ENCODE measurements at places on chromosomes 5 and 9. TPM values are rescaled to one million over a fixed set of nuclear protein-coding genes. Genes with fewer than 3 reads are reported as not detected.

SPINK7 gene
- not detected for total RNA-seq

IFNA13 gene
- not detected for total RNA-seq

GRCh38 chr5:115507681-115508080, 36.9 kb downstream of the FEM1C start:
- no peaks in the 10 kb centered on the region for H3K36me3 ChIP-seq
- H3K27ac ChIP-seq = no peak overlapping the region
- H3K4me1 ChIP-seq = no peaks in the 10 kb centered on the region
- no peak for DNase-seq
- no peak overlapping the region for H3K4me3 ChIP-seq

DNA sequence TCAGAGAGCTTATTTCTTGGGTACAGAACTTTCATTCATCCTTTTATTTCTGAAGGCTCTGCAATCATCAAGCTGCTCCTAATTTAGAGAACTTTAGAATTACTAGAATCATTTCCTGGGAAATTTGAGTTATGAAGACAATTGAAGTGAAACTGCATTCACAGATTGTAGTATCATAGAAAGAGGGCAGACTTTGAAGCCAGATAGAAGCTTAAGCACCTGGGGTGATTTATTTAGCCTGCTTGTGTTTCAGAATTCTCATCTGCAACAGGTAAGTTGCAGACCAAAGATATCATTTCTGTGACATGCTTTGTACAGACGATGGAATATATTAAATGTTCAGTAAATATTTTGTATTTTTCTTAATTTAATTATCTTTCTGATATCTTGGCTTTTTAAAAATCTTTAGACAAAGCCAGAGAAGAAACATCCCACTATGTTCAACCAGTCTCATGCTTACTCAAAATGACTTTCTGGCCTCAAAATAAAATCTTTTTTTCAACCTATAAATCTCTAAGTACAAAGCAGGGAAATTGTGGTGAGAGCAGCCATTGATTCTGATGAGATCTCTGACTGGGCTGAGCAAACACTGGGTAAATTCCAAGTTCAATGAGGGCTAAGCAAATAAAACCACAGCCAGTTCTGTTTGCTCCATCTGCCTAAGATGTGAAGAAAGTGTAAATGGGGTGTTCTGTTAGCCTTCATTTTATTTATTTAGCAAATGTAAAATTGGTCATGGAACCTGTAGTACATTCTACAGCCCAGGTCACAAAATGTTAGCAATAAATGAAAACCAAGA, 264.7 kb upstream of the CCNG1 start:
- no peak for DNase-seq
- no peaks in the 10 kb centered on the region for H3K27me3 ChIP-seq
- H3K36me3 ChIP-seq = no peaks in the 10 kb centered on the region
- H3K4me3 ChIP-seq = no peak overlapping the region
- H3K27ac ChIP-seq = no peak overlapping the region
- no peaks in the 10 kb centered on the region for H3K4me1 ChIP-seq

DNA sequence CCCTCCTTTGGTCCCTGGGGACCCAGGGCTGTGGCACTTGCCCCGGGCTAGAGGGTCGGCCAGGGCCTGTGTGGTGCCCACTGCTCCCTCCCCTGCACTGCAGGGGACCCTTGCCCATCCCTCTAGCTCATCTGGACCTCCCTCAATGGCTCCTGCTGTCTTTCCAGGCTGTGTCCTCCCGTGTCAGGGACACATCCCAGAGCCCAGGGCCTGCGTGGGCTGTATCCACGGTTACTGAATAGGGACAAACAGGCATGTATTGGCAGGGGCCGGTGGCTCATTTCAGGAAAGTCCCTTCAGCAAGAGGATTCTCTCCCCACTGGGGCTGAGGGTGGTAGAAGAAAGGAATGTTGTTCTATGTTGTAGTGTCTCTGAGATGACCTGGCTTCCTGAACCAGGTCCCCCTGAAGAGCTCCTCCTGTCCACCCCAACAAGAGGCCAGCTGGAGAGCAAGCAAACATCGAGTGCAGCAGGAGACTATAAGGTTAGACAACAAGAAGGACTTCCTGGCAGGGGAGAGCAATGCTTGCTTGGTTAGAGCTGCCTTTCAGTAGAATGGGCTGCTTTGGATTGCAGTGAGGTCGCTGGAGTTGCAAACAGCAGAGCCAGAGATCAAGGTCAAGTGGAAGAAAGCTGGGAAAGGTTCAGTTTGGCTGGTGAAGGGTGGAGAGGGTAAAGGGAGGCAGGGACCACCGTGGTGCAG, 1.0 kb upstream of the CRB2 start:
- DNase-seq = no peak
- no peaks in the 10 kb centered on the region for H3K4me1 ChIP-seq
- no peak overlapping the region for H3K27ac ChIP-seq
- H3K4me3 ChIP-seq = no peak overlapping the region

DNA sequence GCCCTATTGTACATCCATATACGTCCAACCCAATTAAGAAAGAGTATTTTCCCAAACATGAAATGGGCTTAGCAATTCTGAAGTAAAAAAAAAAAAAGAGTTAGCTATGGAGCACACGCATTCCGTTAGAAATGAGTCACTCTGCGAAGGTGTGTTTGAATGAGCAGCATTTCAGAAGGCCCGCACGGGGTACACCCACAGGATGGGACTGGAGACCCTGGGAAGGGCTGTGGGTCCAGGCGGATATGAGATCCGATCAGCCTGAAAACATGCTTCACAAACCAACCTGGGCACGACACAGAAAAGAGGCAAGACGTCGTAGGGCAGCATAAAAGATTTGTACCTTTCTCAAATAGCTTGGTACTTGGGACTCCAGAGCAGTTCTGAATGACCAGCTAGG, 173.9 kb upstream of the KLF9 start:
- H3K4me1 ChIP-seq = peaks cover 51% of the 10 kb centered on the region
- no peak for DNase-seq
- H3K27me3 ChIP-seq = no peaks in the 10 kb centered on the region
- H3K27ac ChIP-seq = peak overlapping the region; percentile 70

DNA sequence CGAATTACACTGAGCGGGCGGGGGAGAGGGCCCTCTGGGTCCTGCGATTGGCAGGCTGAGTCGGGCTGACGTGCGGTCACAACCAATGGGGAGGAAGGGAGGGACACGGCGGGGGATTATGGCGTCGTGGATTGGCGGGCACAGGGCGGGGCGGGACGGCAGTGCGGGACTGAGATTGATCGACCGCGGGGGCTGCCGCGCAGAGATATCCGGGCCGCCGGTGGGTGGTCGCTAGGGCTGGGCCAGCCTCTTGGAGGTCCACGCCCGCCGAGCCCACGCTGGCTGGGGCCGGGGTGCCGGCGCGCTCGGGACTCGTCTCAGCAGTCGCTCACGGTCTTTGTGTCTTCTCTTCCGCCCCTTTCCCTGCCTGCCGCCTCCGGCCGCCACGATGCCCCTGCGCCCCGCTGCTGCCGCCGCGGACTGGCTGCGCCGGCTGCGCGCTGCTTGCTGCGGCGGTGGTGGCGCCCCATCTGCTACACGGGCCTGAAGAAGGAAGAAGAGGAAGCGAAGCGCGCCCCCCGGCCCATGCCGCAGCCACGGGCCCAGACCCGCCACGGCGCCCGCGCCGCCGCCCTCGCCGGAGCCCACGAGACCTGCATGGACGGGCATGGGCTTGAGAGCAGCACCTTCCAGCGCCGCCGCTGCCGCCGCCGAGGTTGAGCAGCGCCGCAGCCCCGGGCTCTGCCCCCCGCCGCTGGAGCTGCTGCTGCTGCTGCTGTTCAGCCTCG, at the start of gene RGMB:
Gene RGMB (plus strand): TSS at position 200 of the 728 bp plus-strand sequence. CDS start 408 bp downstream, at position 608.
- DNase-seq = peak; percentile 98
- peaks cover 31% of the 10 kb centered on the region for H3K4me1 ChIP-seq
- peak within 1 kb of the TSS; percentile 83 for H3K4me3 ChIP-seq
- peaks cover 27% of the 10 kb centered on the region for H3K36me3 ChIP-seq
